ENCODE measurements at places on chromosomes 6 and 20.
A peak's percentile ranks its signal among the peaks of the same experiment; 100 is the strongest.

DNA sequence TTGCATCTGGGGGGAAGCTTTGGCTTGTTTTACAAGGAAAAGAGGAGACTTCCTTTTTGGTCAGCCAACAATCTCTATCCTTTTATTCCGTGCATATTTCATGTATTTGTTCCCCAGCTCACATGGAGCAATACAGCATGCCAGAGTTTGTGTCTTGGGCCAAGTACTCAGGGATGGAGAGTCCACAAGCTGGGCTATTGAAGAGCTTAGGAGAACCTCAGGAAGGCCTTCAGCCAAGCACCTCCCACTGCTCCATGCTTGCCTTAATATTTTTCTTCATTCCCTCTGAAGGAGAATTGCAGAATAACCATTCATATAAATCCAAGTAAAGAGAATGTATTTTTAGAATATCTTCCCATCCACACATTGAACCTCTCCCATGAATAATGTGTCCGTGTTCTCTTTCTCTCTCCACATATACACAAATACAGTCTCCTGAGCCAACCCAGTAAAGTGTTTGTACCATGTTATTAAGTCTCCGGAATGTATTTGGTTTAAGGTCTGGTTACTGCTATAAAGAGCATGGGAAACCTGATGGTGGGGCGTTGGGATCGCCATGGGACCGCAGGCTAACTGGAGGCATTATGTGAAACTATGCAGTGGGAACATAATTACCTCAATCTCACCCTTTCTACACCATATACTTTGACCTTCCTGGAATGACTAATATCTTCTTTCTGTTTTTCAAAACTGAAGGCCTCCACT, 3.0 kb downstream of the LAMA4 start:
- DNase-seq: no peak

DNA sequence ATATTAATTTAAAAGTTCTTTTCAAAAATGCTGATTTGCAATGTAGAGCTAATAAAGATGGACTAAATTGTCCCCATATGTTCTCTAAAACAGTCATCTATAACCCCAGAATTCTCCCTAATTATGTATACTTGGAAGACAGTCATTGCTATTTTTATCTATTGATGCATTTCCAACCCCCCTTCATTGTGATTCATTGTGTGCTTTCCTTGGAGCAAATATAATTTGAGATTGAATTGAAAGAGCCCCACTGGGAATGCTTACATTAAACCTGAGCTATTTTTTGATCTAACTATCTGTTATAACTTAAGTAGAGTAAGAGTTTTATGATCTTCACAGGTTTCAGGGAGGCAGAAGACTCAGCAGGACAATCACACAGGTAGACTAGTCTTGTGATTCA, 73.7 kb upstream of the PTCHD4 start:
- peak; percentile 68 for DNase-seq

DNA sequence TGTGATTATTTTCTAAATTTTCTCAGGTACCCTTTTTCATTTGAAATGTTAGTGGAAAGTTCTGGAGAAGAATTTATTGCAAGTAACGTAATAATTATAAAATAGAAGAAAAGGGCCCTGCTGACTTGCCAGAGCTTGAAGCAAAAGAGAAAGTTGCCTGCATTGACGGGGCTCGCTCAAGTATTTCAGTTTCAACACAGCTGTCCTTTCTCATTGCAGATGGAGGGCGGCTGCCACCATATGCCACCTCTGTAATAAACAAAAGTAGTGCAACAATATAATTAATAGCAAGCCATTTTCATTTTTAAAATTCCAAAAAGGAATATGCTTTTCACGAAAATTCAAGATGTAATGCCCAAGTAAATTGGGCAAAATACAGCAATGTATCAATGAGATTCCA, 246.2 kb downstream of the PACRG start:
- DNase-seq: no peak

DNA sequence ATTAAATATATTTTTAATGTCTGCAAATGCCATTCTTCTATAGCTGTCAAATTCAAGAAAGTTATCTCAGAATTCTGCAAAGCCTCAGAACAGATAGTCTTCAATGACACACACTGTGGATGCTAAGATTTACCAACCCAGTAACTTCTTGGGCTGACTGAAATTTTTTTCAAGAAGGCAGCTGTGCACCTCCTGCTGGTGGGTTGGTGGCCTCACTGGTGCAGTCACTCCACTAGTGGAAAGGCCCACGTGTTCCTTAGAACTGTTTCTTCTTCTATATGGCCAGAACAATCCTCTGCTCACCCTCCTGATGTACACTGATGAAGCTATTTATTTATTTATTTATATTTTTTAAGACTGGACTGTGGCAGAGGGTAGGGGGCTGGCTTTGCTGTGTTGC, 28.1 kb upstream of the MTCL3 start:
- peak; percentile 5 for DNase-seq

DNA sequence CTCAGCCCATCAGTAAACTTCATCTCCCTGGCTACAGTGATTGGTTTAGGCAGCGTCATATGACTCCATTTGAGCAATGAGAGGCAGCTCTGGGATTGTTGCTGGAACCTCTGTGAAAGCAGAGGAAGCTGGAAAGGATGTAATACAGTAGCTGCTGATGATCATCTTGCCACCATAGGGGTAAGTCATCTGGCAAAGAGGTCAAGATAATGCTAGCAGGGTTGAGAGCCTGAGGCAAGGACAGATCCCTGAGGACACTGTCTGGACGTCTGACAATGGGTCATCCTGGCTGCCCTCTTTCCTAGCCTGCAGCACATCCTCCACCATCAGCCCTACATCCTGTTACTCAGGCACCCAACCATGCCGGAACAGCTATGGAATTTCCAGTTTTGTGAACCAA, 25.5 kb upstream of the FKBP1A start:
- DNase-seq: peak; percentile 74

DNA sequence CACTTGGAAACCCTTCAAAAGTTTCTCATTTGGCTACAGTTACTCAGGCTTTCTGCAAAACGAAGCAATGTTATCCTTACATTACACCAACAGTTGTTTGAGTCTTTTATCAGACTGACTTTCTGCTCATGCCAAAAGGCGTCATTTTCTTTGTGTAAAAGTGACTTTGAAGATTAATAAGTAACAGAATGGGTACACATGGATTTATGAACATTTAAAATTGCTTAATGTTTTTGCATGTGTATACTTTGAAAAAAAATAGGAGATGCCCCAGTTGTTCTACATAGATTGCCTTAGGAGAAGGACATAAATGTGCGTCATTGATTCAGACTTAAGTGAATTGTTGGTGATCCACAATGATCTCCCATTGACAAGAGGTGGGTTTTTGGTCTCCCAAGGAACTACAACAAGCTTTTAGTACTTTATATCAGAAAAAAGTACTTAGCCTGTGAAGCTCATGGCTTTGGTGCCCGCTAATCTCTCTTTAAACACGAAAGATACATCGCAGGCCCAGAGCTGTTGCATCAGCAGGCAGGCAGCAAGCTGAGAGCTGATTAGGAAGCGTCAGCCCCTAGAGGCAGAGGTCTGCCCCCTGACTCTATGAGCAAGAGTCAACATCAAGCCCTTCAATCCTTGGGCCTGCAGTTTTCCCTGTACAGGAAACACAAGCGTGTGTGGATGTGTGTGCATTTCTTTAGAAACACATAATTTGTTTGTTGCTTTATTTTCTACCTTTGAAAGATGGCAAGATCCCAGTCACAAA, 45.9 kb downstream of the SLC22A3 start:
- DNase-seq: no peak

DNA sequence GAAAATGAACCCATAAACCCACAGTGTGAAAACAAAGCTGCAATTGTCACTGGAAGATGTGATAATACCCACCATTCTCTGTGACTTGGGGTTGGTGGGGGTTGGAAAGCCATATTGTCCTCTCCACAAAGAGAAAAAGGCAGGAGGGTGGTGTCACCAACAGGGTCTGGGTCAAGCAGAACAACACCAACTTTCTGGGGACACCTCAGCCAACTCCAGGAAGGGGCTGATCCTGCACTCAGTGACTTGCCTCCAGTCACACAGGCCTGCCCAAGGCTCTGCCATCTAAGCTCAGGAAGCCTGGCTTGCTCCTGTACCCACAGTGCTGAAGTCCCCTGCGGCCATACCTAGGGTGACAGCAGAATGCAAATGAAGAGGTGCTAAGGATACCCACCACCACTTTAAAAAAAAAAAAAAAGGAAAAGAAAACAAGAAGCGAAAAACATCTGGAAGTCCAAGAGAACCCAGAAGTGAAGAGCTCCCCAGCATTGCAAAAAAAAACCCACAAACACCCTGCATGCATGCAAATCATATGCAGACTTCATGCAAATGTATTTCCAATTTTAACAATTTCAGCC, 110.6 kb downstream of the PREX1 start:
- DNase-seq: no peak

Data from PC-3 (cell line).